ENCODE measurements at places on chromosomes 6 and 20.

DNA sequence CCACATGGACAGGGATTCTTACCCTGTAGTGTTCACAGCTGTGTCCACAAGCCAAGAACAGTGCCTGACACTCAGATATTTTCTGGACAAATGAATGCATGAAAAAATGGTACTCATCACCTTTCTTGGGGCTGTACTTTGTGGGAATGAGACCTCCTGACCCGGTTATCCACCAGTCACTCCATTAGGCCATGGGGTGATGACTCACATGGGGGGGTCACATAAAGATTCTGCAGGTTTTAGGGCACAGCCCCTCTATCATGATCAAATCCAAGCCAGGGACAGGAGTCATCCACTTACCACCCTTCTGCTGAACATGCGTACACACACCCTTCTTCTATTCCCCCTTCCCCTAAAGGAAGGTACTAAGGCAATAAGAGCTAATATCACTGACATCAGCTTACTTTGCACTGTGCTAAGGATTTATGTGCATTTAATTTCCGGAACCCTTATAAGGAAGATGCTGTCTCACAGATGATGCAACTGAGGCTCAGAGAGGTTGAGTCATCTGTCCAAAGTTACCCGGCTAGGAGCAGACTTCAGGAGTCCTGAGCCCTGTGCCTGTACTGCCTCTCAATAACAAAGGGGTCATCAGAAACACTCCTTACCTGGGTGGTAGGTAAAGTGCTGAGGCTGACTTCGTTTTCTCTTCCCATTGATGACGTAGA lies 107.8 kb downstream of the NFATC2 start:
- no peak for DNase-seq

- no peak for DNase-seq
Measured at GRCh38 chr6:146258206-146258605, 229.3 kb downstream of the GRM1 start.

DNA sequence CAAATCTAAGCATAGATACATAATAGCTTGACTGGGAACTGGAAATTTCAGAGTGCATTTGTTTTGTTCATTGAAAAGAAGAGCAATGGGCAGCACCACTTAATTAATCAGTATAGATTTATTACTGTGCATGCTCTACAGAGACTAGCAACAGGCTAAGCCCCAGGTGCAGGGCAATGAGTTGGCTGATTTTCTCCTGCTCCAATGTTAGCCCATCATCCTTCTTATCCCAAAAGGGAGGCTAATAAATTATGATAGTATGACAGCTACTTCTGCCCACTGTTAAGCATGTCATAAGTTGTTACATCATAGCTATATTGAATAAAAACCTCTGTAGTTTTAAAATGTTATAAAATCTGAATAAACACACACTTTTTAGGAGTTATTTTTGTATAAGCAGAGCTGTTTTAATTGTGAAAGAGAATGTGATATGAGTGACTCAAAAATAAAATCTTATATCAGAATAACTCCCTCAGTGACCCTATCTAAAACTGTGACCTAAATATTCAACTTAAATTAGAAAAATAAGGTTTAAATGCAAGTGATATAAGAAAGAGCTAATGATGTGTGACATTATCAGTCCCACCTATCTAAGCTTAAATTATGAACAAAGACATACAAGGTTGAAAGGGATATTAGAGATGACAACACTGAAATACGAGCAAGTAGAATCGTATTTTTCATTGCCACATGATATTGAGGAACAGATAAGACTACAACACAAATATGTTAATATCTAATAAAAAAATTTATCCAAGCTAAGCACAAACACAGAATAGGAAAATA lies 967.3 kb upstream of the ADGRB3 start:
- no peak for DNase-seq

GRCh38 chr20:38715646-38716045 lies 8.6 kb upstream of the SLC32A1 start:
- DNase-seq = no peak

DNA sequence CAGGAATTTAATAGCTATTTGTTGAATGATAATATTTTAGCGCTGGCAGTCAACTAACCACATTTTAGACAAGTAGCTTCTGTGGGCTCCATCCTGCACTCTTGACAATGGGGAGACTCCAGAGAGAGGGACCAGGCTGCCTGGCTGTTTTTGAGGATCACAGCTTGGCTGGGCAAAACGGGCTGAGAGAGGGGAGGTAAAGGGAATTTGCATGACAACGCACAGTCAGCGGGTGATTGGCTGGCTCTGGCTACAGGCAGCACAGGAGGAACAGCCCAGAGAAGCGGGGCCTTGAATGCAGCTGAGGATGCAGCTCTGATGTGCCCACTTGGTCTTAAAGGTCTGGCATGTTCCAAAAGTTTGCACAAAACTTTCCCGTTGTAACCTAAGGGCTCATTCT lies 41.2 kb downstream of the LRFN2 start:
- no peak for DNase-seq

Measured in KG1 (cell line).